ENCODE measurements at places on chromosomes 5 and 9.

- DNase-seq, result no peak
These were observed 14.2 kb downstream of the CPEB4 start for GRCh38 chr5:173902334-173902733.

DNA sequence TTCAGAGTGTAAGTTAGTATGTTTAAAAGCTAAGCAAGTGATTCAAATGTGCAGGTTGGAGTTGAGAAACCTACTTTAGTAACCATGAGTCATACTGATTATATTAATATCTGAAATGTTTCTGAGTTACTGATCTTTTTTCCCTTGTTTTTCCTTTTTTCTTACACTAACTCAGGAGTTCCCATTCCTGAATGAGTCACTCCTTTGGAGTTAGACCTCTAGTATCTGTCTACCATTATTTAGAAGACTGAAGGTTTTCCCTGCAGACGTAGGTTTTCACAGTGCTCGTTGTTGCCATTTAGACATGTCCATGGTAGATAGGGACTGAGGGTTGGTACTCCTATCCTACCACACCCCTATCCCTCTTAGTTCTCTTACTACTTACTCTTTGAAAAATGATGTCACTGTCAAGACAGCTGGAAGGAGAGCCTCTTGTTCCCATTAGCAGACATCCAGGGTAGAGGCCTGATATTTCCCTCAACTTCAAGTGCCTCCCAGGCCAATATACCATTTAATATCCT, 20.2 kb downstream of the OCLN start:
- DNase-seq, result no peak

DNA sequence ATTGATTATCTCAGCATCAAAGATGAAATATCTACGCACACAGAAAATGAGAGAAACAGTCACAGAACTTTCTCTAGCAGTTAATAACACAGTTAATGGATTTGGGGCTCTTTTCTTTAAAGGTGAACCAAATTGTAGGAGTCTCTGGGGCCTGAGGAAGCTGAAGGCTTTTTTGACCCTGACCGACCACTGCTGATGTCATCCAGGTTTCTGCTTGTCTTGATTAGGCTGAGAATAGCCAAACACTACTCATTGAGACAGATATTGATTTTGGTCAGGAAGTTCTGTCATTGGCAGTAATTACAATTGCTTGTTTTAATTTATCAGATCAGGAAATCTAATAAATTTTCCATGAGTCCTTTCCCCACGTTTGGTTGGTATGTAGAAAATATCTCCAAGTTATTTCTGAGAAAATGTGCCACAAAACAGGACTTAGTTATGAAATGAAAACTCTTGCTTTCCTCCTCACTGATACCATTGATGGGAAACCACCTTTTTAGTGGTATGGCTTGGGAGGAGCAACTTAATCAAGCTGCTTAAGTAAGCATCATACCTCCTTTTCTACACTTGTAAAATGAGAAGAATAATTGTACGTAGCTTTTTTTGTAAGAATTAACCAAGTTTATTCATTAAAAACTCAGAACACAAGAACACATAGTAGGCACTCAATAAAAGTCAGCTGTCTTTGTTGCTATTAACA, 19.7 kb downstream of the CARTPT start:
- no peak for DNase-seq

GRCh38 chr5:149810856-149811255, 80.7 kb downstream of the PPARGC1B start:
- no peak for DNase-seq

GRCh38 chr9:116905171-116905588, 218.1 kb downstream of the TRIM32 start:
- no peak for DNase-seq

DNA sequence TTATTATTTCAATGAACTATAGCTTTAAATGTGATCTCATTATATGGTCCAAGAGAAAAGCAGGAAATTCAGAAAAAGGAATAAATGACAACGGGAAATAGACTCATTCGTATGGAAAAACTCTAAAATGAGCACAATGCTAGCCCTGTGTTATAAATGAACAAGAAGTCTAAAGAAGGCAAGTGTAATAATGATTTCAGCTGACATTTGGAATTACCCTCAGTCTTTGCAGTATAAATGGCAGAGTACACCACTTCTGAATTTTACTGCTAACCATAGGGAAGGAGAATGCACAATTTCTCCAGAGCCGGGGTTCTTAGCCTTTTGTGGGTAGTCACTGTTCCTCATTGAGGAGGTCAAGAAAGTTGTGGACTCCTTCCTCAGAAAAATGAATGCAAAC, 93.1 kb downstream of the ANKRD55 start:
- DNase-seq, result no peak

DNA sequence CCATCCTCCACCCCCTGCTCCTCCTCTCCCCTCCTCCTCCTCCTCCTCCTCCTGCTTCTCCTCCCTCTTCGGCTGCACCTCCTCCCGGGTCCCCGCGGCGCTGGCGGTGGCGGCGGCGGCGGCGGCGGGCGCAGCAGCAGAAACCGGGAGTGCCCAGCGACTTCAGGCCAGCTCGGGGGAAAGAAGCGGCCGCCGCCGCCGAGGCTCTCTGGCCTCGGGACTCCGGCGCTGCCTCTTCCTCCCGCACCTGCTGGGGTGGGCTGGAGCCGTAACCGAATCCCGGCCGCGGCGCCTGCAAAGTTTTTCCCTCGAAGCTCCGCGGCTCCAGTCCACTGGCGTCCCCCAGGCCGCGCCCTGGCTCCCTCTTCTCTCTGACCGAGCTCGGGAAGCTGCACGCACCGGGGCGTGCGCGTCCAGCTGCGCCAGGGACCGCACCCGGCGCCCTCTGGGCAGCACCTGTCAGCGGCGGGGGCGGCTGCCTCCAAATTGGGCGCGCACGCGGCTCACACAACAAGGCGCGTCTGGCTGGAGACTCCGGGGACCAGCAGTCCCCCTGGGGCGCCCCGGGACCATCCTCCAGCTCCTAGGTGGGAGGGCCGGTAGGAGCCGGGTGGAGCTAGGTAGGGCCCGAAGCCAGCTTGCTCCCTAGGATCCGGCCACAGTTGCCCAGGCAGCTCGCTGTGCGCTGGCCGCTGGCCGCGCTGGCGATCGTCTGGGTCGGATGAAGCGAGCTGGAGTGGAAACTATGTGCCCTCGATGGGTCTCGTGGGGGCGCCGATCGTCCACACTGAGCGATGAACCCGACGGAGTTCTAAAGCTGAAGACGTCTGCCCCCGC, at the start of gene MCTP1:
Gene MCTP1, minus strand, starts transcription at position 523 of the 837 bp plus-strand sequence.
- DNase-seq, result peak; percentile 8

- DNase-seq, result no peak
These were observed 66.7 kb downstream of the SVEP1 start for GRCh38 chr9:110512817-110513216.

DNA sequence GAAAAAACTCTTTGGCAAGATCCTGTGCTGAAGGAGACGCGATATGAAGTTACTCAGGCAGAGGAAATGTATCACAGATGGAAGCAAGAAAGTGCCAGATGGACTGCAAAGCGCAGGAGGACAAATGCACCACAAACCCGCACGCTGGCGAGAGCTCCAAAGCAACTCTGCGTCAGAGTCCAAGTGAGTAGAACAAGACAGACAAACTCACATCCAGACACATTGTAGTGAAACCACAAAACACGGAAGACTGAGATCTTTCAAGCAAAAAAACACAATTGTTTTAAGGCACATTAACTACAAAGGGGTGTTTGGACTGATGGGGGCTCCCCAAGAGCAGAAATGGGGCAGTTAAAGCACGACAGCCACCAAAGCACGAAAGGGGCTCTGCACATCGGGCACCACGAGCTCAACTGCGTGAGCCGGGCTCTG, 39.2 kb upstream of the NKD2 start:
- no peak for DNase-seq

DNA sequence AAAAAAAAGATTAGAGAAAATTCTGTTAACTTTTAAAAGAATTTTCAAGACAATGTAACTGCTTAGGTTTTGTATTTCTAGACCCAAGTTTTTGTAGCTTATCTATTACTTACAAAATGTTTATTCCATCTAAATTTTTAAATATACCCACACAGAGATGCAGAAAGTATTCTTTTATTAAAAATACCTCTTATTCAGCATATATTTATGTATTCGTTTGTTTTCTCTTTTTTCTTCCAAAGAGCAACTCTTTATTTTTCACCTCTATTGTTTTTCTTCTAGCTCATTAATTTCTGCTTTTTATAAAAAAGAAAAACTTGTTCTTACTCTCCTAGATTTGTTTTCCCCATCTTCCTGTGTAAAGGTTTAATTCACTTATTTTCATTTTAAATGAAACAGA, 180.3 kb downstream of the ZDHHC21 start:
- DNase-seq, result no peak

- DNase-seq, result no peak
These were observed 510.9 kb upstream of the ZNF608 start for GRCh38 chr5:125257057-125257972.

GRCh38 chr5:14110196-14110595, 32.9 kb upstream of the TRIO start:
- DNase-seq, result peak; percentile 78

- DNase-seq, result no peak
These were observed 213.6 kb downstream of the PAX5 start for GRCh38 chr9:36820392-36820861.

DNA sequence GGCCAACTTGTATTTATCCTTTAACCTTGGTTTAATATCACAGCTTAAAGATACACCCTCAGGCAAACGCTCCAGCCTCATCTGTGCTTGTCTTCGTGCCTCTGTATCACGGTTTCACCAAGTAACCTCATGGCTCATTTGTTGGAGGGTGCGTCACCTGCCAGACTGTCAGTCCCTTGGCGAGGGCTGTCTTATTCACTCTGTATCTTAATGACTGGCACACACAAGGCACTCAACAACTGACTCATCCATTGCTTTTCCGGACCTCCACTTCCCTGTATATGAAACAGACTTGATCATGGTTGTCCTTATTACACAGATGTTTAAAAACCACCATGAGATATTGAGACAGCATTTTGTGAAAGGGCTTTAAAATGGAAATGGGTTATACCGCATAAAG, 28.0 kb downstream of the LCP2 start:
- DNase-seq, result no peak

DNA sequence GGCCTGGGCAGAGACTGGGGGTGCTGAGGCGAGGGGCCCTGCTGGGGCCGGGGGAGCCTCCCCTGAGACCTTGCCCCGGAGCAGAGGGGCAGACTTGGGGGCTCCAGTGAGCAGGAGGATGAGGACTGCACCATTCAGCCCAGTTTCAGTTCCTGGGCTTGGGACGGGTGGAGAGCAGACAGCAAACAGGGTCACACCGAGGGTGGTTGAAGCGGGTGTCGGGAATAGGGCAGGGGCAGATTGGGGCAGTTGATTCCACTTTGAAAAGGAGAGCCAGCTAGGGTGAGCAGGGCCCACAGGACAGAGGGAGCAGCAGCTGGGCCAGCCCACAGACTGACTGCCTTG, 4.5 kb downstream of the GRK6 start:
- no peak for DNase-seq

- DNase-seq, result no peak
These were observed 28.4 kb upstream of the HK3 start for GRCh38 chr5:176927562-176927961.

DNA sequence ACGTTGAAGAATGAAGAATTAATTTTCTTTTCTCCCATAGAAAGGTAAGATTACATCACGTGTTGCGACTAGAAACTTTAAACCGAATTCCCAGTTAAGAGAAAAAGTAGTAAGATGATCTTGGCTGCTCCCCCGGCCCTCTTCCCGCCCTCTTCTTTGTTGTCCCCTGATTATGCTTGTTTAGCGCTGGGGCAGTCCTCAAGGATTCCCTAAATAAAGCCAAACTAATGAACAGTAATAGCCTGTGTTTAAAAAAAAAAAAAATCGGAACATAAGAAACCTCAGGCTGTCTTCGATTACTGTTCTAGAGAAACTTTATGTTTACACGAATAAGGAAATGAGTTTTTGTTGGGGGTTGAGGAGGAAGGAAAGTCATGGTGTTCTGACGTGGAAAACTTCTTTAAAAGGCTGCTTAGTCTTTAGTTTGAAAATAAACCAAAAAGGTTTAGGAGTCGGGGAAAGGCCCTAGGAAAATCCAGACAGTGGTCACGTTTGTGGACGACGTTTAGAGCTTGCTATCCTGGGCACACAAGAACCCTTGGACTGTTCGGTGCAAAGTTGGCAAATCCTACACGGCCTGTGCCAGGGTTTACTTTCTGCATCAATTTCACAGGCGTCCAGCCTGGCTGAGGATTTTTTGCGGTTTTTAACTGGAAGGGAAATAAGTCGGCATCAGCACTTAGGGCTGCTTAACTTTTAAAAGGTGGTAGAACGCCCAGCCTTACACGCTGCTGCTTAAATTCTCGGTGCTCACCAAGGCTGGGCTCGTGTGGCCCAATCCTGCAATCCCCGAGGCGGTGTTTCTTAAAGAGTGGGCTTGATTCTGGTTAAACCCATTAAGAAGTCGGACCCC, 1.1 kb upstream of the MAT2B start:
- DNase-seq, result peak; percentile 22

- DNase-seq, result peak; percentile 16
These were observed 321.0 kb upstream of the TRPC7 start for GRCh38 chr5:136686192-136686872.

GRCh38 chr9:79013715-79014610, 557.8 kb upstream of the TLE4 start:
- DNase-seq, result no peak

DNA sequence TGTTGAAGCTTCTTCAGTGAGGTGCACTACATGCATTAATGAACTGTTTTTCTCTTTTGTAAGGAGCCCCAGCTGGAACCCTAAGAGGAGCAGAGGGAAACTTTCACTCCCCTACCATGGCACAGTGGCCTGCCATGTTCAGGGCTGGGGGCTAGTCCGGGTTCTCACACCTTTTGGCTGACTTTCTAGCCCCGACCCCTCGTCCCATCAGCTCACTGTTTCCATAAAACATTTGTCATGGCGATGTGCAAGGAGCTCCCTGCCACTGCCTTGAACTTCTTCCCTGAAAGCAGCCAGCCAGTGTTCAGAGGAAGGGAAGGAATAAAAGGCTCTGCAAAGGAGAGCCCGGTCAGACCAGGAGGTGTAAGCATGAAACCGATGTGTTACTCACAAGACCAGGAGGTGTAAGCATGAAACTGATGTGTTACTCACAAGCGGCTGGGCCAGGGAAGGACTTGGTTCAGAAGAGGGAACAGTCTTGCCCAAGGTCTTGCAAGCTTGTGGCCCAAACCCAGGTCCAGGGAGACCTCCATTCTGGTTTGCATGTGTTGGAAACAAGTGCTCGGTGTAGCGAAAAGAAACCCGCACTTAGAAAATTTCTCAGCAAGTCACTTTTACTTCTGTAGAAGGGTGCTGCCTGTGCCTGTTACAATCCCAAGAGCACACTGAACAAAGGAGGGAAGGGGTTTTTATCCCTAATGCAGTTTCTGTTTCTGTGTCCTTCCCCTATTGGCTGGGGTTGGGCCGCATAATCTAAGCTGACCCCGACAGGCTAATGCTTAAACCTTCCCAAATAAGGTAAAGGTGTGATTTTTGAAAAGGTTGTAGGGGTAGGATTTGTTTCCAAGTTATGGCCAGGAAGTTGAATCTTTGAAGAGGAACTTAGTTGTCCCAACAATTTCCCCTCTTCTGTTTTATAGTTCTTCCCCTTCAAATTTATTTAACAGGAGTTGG, 3.4 kb upstream of the ABO start:
- DNase-seq, result no peak
